CD14-positive monocyte (primary cell): ENCODE measurements at places on chromosomes 6 and 20. TPM values are rescaled to one million over a fixed set of nuclear protein-coding genes. Genes with fewer than 3 reads are reported as not detected.

The OVOL2 gene
- polyA plus RNA-seq = not detected in 2 replicates

The FAM209A gene
- 1.7 and 3.6 TPM in 2 replicates for polyA plus RNA-seq

The TMEM200A gene
- not detected for polyA plus RNA-seq

The POPDC3 gene
- not detected for polyA plus RNA-seq

DNA sequence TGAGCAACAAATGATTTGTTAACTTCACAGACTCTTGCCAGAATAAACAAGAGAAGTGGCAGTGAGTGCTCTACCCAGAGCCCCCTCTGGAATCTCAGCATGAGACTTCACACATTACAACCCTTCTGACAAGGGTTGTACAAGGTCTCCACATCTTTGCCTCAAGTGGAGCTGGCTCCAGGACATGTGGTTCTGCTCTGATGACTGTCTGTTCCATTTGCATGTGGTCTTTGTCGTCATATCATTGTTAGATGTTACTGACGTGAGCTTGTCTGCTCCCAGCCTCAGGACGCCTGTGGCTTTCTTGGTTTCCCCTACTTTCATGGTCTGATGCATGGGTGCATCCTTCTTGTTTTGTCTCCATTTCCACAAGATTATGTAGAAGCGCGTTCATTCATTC lies 115.0 kb downstream of the SLC24A3 start:
- no peaks in the 10 kb centered on the region for H3K27me3 ChIP-seq
- no peak overlapping the region for H3K4me3 ChIP-seq
- peaks cover 5% of the 10 kb centered on the region for H3K4me1 ChIP-seq
- no peaks in the 10 kb centered on the region for H3K36me3 ChIP-seq
- H3K27ac ChIP-seq = no peak overlapping the region

- H3K4me3 ChIP-seq = no peak overlapping the region
- peaks cover 32% of the 10 kb centered on the region for H3K27me3 ChIP-seq
- DNase-seq = no peak
- H3K36me3 ChIP-seq = no peaks in the 10 kb centered on the region
These were observed 143.7 kb downstream of the DLL1 start for GRCh38 chr6:170147056-170147787.
